Stimulated activated CD8-positive, alpha-beta memory T cell treated with anti-CD3 and anti-CD28 coated beads, Interleukin-7, amount 100 ng/mL, for 4 hours (primary cell): ENCODE measurements at places on chromosomes 2 and 18.

- DNase-seq: no peak
Measured at GRCh38 chr2:160268151-160268781, 68.2 kb upstream of the ITGB6 start.

DNA sequence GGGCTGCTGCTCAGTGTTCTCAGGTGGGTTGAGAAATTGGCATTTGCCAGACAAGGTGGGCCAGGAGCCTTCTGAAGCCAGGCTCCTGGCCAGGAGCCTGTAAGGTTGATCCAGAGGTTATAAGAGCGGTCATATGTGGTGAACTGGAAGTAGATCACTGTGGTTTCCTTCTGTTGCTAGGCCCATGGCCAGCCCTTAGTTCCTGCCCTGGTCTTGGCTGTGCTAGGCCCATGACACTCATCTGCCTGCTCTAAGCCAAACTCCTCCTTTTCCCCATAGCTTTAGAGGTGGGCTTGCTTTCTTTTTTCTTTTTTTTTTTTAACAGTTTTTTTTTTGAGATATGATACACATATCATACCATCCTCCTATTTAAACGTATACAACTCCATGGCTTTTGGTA lies 5.0 kb upstream of the MGAT5 start:
- DNase-seq: no peak

- DNase-seq: no peak
Measured at GRCh38 chr2:134397146-134397896, 143.4 kb downstream of the MGAT5 start.

- no peak for DNase-seq
Measured at GRCh38 chr2:239791526-239792404, 233.4 kb downstream of the NDUFA10 start.

- no peak for DNase-seq
Measured at GRCh38 chr18:23284629-23285028, 149.3 kb downstream of the CABLES1 start.

DNA sequence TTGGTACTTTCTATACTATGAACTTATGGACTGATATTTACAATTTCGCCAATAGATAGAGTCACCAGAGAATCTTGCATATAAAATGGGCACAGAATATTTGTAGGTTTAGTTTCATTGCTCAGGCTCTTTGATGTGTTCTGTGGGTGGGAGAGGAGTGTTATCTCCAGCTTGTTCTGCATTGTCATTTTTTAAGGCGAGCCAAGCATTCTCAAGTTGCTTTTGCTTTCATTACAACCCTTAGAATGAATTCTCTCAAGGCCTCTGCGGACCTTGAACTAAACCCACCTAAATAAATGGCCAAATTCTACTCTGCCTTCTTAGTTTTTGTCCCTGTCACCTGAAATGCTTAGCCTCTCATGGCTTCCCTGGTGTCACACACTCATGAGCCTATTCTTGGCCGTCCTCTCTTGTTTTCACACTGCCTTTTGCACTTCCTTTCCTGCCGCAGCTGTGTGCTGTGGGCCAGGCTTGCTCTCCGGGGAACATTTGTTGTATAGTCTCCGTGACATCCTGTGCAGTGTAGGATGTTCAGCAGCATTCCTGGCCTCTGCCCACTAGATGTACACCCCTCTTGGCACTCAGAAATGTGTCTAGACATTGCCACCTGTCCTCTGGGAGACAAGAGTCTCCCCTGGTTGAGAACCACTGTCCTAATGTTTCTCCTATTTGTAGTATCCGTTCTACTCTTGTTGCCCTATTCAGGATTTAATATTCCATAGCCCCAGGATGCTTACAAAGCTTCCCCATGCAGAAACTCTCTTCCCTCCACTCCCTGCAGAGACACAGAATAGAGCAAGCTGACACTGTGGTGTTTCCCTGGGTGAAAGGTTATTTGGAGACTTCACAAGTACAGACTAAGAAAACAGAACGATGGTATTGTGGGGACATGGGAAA lies 255.6 kb downstream of the PTPRM start:
- DNase-seq: no peak

DNA sequence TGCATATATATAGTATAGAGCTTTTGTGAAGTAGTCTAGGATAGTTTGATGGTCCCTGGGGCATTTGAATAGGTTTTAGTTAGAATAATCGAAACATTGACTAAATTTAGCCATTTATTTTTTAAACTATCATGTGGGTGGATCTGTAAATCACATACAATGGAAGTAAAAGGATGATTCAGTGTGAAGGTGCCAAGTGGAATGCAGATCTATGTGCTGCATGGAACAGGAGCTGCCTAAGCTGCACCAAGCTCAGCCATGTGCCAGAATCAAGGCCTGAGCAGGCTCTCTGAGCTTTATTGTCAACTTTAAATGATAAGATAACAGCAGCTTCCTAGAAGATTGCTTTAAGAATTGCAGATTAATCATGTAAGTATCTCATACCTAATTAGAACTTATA lies 1996.2 kb upstream of the PIK3C3 start:
- no peak for DNase-seq

DNA sequence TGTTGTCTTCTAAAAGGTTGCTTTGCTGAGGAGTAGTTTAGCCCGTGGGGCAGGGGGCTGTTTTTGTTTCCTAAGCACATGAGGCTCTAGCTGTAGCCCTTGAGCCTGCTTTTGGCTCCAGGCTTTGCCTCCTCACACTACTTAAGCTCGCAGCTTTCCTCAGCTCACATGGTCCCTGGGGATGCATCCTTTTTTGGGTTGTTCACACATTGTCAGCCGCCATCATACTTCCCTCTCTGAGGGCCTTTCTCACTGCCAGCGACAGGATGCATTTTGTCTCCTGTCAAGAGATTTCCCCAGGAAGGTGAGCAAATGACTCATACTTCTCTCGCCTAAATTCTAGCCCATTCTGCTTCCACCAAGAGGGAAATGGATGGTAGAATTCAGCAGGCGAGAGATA lies 279.5 kb upstream of the PKDCC start:
- no peak for DNase-seq

- no peak for DNase-seq
Measured at GRCh38 chr2:46377666-46378560, 80.7 kb downstream of the EPAS1 start.

- no peak for DNase-seq
Measured at GRCh38 chr2:76639171-76639680, 883.0 kb downstream of the LRRTM4 start.

DNA sequence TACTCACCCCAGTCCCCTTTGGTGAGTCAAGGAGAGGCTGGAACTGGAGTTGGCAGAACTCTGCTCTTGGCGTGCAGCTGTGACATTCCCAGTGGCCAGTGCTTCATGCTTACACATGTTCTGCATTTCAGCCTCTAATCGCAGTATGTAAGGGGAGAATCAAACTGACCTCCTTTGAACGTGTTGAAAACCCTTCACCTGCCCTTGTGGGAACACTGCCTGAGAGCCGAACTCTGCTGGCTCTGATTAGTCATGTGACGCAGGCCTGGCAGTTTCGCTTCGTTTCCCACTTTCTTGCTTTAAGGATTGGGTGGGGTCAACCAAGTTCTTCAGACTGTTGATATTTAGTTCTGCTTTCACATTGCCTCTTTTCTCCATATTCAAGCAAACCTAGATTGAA lies 173.8 kb upstream of the BCL2L11 start:
- no peak for DNase-seq

GRCh38 chr2:216715402-216715974 lies 20.1 kb upstream of the IGFBP5 start:
- no peak for DNase-seq

- no peak for DNase-seq
Measured at GRCh38 chr18:13435586-13436333, 217.2 kb downstream of the LDLRAD4 start.

DNA sequence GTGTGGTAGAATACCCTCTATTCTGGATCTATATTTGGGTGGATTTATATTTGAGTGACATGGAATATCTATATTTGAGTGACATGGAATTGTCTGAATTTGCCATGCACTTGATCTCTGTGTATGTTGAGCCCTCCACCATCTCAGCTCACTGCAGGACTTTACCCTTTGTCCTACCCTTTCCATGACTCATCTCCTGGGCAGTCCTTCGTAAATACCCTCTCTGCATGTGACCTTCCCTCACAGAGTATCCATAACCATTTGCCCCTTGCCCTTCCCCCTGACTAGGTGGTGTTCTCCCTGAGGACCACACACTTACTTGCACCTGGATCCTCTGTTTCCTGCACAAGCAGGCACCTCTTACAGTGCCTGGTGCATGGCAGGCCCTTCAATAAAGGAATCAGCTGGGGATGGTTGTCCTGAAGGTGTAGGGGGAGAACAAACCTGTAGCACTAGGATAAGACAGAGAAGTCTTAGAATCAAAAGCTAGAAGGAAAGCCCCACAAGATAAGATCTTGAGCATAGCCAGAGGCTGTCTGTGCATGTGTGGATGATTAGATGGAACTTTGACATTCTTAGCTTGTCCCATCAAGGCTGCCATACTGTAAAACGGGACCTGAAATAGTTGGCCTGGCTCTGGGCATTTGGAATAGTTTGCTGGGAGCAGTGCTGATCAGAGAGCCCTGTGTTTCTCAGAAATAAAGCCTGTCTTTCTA lies 230.4 kb downstream of the FHOD3 start:
- DNase-seq: no peak

DNA sequence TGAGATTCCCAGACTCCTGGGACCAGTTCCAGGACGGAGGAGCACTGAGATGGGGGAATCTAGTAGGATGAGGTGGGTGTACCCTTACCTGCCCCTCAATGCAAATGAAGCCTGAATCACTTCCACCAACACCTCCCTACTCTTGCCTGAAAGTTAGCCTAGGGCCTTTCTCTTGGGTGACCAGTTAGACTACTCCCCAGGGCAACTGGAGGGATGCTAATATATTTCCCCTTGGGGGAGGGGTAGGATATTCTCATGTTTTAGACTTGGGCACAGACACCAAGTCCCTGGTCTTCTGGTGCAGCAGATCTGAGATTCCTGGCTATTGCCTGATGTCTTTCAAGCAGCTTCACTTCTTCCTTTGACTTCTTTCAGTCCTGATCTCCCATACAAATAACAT lies 334.5 kb downstream of the ALK start:
- DNase-seq: no peak

DNA sequence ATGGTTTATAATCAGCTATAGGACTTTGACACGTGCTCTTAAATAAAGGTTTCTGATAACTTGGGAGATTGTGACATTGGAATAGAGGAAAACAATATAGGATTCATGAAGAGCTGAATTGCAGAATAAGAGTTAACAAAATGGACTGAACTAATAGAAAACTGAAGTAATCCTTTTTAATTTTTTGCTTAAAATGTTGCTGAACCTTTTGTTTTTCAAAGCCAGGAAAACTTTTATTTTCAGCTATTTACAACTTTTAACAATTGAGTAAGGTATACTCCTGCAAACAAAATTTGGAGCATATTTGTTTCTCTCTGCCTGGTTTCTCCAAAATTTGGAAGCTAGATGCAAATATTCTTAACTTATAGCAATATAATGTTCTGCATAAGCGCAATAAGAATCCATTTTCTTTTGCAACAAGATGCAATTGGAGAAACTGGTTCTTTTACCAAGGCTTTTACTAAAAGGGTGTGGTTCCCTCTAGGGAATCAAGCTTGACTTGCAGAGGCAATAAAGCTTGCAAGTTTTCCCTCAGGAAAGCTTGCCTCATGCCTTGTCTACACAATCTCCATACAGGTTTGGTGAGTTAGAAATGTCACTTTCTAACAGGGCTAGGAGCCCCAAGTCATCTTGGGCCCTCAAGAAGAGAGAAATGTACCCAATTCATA lies 10.3 kb upstream of the PDK1 start:
- no peak for DNase-seq

- no peak for DNase-seq
Measured at GRCh38 chr2:10370895-10371294, 68.2 kb downstream of the HPCAL1 start.

DNA sequence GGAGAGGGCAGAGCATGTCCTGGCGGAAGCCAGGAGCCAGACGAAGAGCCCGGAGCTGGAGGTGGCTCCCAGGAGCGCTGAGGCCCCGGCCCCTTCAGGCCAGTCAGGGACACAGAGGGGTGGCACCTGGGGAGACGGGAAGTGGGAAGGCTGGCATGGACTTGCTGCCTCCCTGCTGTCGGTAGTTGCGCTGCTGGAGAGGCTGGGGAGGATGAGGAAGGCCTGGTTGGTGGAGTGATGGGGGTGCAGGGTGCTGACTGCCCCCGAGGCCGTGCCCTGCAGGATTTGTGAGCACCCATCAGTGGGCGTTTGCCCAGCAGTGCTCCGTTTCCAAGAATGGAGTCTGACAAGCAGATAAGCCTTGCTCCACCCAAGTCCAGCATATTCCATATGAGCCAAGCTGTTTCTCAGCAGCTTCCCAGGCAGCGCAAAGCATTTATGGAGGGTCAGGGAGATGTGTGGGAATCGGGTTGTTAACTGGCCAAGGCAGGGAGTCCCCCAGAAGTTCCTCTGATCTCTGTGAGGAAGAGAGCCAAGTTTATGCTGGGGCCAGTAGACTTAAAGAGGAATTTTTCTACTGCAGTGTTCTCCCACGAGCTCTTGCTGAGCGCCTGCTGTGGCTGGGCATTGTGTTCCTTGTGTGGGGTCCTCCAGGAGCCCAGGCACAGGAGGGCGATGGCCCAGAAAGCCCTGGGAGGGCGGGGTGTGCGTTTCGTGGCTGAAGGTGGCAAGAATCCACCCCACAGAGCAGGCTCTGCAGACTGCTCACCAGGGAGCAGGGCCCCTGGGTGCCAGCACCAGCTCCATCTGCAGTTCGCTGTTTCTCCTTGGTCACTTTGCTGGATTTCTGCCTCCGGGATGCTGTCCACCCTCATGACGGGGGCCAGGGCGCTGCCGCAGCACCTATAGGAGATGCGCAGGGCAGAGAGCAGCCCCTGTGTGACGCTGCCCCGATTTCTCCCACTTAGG lies 250.2 kb downstream of the ALPK2 start:
- DNase-seq: no peak

- DNase-seq: no peak
Measured at GRCh38 chr2:131394147-131394931, 30.4 kb upstream of the RAB6D start.

DNA sequence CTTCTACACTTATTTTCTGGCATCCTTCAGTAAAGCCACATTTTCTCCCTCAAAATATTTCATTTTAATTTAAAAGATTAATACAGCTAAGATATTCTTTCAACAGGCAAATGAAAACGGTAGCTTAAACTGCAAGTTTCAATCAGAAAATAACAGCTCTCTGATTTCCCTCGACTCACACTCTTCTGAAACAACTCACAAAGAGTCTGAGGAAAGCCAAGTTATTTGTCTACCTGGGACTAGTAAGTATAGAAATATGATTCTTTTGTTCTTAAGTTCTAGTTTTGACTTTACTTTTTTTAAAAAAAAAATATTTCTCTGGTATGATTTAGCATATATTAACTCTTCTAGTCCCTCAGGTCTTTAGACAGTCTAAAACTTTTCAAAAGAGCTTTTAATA lies 27.2 kb downstream of the CEP192 start:
- no peak for DNase-seq

- no peak for DNase-seq
Measured at GRCh38 chr2:233384015-233384414, 29.7 kb downstream of the DGKD start.

GRCh38 chr2:3175568-3175955 lies 202.1 kb downstream of the EIPR1 start:
- no peak for DNase-seq

DNA sequence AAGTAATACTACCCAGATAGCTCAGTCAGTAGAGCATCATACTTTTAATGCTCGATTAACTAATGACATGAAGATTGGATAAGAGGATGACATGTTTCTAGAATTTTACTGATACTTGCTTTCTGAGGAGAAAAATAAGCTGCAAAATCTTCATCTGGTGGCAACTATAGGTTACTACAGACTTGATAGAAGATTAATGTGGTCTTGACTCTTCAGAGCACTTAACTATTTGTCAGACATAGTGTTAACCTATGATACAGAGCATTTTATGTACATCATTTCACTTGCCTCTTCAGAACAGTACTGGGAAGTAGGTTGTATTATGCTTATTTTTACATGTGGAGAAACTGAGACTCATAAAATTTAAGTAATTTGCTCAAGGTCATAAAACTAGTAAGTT lies 83.9 kb downstream of the UBR3 start:
- no peak for DNase-seq
